T-helper 17 cell (primary cell): ENCODE measurements at places on chromosomes 2 and 18.
A peak's percentile ranks its signal among the peaks of the same experiment; 100 is the strongest.

DNA sequence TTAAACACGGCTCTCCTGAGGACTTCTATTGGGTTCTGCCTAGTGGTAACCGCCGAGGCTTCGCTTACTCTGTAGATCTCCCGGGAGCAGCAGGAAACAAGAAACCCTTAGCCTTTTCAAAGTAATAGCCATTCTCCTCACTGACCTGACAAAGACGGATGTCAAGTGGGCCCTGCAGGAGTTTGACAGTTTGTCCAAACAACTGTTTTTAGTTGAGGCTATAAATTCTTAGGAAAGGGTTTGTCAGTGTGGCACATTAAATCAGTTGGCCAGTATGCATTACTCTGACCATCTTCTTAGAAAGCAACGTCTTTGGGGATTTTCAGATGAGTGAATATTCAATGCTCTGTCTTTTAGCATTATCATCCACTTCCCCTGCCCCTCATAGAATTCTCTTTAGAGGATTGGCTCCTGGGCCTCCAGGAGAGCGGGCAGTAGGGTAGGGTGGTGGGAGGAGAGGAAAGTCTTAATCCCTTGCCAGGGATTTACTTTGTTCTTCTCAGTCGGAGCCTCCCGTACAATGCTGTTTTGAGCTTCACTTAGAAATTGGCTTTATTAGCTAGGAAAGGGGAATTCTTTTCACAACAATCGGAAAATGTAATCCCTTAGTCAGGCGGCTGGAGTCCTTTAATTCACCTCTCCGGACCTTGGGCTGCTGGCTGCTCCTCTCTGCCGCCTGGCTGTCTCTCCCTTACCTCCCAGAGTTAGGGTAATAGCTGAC is 13.3 kb upstream of the C18orf32 start:
- no peak for DNase-seq
- H3K36me3 ChIP-seq, result peaks cover 4% of the 10 kb centered on the region
- no peak overlapping the region for H3K27ac ChIP-seq
- H3K4me3 ChIP-seq, result no peak overlapping the region
- peaks cover 39% of the 10 kb centered on the region for H3K27me3 ChIP-seq
- no peaks in the 10 kb centered on the region for H3K4me1 ChIP-seq

DNA sequence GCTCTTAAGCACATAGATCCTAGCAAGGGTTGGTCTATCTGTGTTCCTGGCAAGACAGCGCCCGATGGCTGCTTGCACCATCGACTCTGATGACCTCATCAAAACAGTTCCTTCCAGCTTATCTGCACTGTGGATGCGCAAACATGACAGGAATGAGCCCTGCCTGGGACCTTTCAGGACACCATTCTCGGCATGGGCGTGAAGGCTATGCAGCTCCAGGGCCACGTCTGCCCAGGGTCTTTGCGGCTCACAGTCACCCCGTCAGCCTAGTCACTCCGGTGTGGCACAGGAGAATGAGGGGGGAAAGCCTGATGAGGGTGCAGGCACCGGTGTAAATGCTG is 147.8 kb upstream of the TWIST2 start:
- H3K4me1 ChIP-seq, result peaks cover 4% of the 10 kb centered on the region
- no peak overlapping the region for H3K27ac ChIP-seq
- no peak overlapping the region for H3K4me3 ChIP-seq
- H3K27me3 ChIP-seq, result peaks cover 16% of the 10 kb centered on the region
- no peak for DNase-seq

- no peak overlapping the region for H3K4me3 ChIP-seq
- H3K4me1 ChIP-seq, result peaks cover 2% of the 10 kb centered on the region
- no peak overlapping the region for H3K27ac ChIP-seq
- no peaks in the 10 kb centered on the region for H3K36me3 ChIP-seq
- peaks cover 42% of the 10 kb centered on the region for H3K27me3 ChIP-seq
Measured at GRCh38 chr2:175317751-175318150, 136.2 kb upstream of the ATP5MC3 start.

GRCh38 chr2:194383401-194383800 is 1273.6 kb upstream of the SLC39A10 start:
- H3K4me1 ChIP-seq, result no peaks in the 10 kb centered on the region
- no peak overlapping the region for H3K4me3 ChIP-seq
- no peaks in the 10 kb centered on the region for H3K36me3 ChIP-seq

DNA sequence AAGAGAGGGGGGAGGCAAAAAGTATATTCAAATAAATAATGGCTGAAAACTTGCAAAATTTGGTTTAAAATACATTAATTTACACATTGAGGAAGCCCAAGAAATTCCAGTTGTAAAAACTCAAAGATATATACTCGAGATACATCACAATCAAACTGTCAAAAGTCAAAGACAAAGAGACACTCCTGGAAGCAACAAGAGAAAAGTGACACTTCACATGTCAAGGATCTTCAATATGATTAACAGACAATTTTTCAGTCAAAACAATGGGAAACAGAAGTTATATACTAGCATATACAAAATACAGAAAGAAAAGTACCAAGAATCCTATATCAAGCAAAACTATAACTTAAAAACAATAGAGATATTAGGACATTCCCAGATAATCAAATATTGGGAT is 170.2 kb downstream of the CCDC178 start:
- H3K4me3 ChIP-seq, result no peak overlapping the region
- no peaks in the 10 kb centered on the region for H3K36me3 ChIP-seq
- no peaks in the 10 kb centered on the region for H3K4me1 ChIP-seq
- no peak for DNase-seq
- H3K27me3 ChIP-seq, result no peaks in the 10 kb centered on the region

DNA sequence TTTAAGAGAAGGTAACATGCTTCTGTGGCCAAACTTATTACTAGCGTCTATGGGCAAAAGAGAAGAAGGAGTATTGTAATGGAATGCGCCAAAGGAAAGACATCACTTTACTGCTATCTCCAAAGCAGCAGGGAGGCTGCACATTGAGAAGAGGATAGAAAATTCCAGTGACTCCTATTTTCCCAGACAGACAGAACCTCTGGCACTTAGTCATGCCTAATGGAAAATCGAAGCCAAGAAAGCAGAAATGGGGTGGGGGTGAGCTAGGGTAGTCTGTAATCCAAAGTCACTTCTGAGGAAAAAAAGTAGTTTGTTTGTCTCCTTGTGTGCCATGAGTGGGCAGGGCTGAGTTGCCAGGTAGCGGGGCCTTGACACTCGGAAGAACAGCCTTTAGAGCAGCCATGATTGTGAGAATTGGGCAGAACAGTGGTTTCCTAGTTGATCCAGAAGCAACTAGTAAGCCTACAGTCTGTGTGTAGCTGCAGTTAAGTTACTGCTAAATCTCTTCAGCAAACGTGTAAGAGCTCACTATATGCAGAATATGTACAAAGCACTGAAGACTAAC is 79.4 kb upstream of the FOSL2 start:
- H3K27me3 ChIP-seq, result no peaks in the 10 kb centered on the region
- peak overlapping the region; percentile 62 for H3K27ac ChIP-seq
- no peak overlapping the region for H3K4me3 ChIP-seq
- peaks cover 13% of the 10 kb centered on the region for H3K4me1 ChIP-seq
- peaks cover 2% of the 10 kb centered on the region for H3K36me3 ChIP-seq

- H3K27ac ChIP-seq, result peak overlapping the region; percentile 49
- no peak for DNase-seq
- peaks cover 7% of the 10 kb centered on the region for H3K4me1 ChIP-seq
- H3K27me3 ChIP-seq, result peaks cover 6% of the 10 kb centered on the region
Measured at GRCh38 chr2:85917887-85918795, 29.4 kb upstream of the ST3GAL5 start.

- H3K27me3 ChIP-seq, result peaks cover 18% of the 10 kb centered on the region
- no peaks in the 10 kb centered on the region for H3K36me3 ChIP-seq
- DNase-seq, result no peak
- no peaks in the 10 kb centered on the region for H3K4me1 ChIP-seq
- no peak overlapping the region for H3K27ac ChIP-seq
Measured at GRCh38 chr2:31539505-31539904, 41.2 kb downstream of the SRD5A2 start.

- no peak overlapping the region for H3K27ac ChIP-seq
- H3K4me3 ChIP-seq, result no peak overlapping the region
Measured at GRCh38 chr18:45509535-45509934, 105.7 kb upstream of the SLC14A2 start.

GRCh38 chr2:20585359-20585709 is 65.6 kb downstream of the HS1BP3 start:
- DNase-seq, result no peak
- H3K4me1 ChIP-seq, result peaks cover 6% of the 10 kb centered on the region
- H3K27ac ChIP-seq, result peak overlapping the region; percentile 32
- H3K36me3 ChIP-seq, result no peaks in the 10 kb centered on the region

DNA sequence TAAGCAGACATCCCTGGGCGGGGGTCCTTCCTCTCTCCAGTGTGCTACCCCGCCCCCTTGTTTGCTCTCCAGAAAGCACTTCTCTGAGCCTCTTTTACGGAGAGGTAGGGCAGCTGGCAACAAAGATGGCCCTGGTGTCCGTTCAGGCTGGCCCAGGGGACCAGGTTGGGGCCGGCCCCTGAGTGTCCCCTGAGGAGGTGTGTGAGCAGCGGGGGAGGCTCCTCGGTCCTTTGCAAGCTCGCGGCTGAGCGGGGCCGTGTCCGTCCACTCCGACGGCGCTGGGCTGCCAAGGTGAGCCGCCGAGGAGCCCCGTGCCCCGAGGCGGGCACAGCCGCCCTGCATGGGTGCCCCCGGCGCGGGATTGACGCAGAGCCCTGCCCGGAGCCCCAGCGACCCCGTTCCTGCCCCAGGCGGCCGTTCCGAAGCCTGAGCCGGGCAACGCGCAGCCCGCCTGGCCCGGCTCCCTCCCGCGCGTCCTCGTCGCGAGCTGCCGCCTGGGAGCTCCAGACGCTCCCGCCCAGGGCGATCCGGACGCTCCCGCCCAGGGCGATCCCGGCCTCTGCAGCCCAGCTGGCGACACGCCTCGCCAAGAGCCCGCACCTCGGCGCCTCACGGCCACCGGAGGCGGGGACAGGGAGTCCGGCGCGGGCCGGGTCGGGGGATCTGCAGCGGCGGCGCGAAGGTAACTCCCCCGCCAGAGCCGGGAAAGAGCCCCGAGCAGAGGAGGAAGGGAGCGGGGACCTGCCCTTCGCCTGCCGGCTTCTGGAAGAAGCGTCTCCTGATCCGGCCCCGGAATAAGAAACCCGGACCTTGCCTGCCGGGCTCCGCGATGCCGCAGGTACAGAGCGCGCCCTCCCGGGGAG is at the start of gene PROKR1:
Gene PROKR1, plus strand, starts transcription at position 569 of the 863 bp plus-strand sequence. CDS start 2,243 bp downstream, outside the sequence.
- no peaks in the 10 kb centered on the region for H3K4me1 ChIP-seq
- no peak within 1 kb of the TSS for H3K27ac ChIP-seq
- H3K27me3 ChIP-seq, result peaks cover 60% of the 10 kb centered on the region

DNA sequence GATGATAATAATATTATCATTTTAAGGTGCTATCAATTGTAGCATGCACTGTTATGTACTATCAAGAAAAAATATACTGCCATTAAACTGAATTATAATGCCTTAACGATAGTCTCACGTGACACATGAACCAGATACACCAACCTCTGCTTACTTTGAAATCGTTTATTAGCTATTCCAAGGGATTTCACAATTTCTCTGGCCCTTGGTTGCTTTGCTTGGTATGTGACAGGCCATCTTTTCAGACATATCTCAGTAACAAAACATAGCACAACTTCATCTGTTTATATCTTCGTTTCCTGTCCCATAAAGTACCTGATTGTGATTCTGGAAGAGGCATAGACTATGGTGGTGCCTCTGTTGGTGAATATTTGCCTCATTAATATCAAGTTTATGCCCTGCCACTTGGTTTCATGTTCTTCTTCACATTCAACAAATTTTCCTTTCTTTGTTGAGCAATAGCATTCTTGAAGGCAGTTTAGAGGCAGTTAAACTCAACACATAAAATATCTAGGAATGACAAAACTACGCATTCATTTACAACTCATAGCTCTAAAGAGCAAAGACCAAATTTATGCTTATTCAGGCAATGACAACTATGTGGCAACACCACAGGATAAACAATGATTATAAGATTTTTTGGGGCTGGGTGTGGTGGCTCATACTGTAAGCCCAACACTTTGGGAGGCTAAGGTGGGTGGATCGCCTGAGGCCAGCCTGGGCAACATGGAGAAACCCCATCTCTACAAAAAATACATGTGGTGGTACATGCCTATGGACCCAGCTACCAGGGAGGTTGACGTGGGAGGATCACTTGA is 84.3 kb downstream of the MCFD2 start:
- peaks cover 3% of the 10 kb centered on the region for H3K36me3 ChIP-seq
- no peaks in the 10 kb centered on the region for H3K4me1 ChIP-seq
- H3K27me3 ChIP-seq, result peaks cover 12% of the 10 kb centered on the region
- H3K27ac ChIP-seq, result no peak overlapping the region

- no peaks in the 10 kb centered on the region for H3K36me3 ChIP-seq
- H3K4me3 ChIP-seq, result no peak overlapping the region
- DNase-seq, result no peak
Measured at GRCh38 chr18:74413836-74414235, 43.3 kb downstream of the DIPK1C start.

- no peaks in the 10 kb centered on the region for H3K27me3 ChIP-seq
- no peak overlapping the region for H3K4me3 ChIP-seq
- peaks cover 6% of the 10 kb centered on the region for H3K4me1 ChIP-seq
- DNase-seq, result no peak
Measured at GRCh38 chr2:8168876-8169424, 512.9 kb upstream of the ID2 start.

GRCh38 chr2:43538034-43538670 is 57.7 kb downstream of the THADA start:
- H3K4me1 ChIP-seq, result peaks cover 13% of the 10 kb centered on the region
- no peak for DNase-seq
- H3K27ac ChIP-seq, result peak overlapping the region; percentile 75
- H3K4me3 ChIP-seq, result no peak overlapping the region
- H3K27me3 ChIP-seq, result no peaks in the 10 kb centered on the region
- peaks cover 5% of the 10 kb centered on the region for H3K36me3 ChIP-seq
